ENCODE measurements at places on chromosomes 2 and 18. TPM values are rescaled to one million over a fixed set of nuclear protein-coding genes. Genes with fewer than 3 reads are reported as not detected.

Gene ARHGEF4
- total RNA-seq, result 6.5 TPM

Gene FBXO15
- 4.3 TPM for total RNA-seq

Gene EML6
- total RNA-seq, result 2.6 TPM

Gene TMEM247
- total RNA-seq, result not detected

Gene ARHGAP28
- total RNA-seq, result 117 TPM

Gene TFCP2L1
- total RNA-seq, result 0.78 TPM

Gene ITGA4
- 1.5 TPM for total RNA-seq

Gene PNKD
- 54.5 TPM for total RNA-seq

Gene FBXO36
- total RNA-seq, result 3.9 TPM

Gene TMEFF2
- total RNA-seq, result 2.0 TPM

Gene CTLA4
- total RNA-seq, result not detected

Gene CYP27C1
- total RNA-seq, result 8.0 TPM

Gene ACTG2
- total RNA-seq, result 0.19 TPM

All from progenitor cell of endocrine pancreas (in vitro differentiated cells).